HCT116 (cell line): ENCODE measurements at places on chromosomes 12 and 14. TPM values are rescaled to one million over a fixed set of nuclear protein-coding genes. Genes with fewer than 3 reads are reported as not detected.

- no peak for DNase-seq
- H3K4me3 ChIP-seq: no peak overlapping the region
- no peaks in the 10 kb centered on the region for H3K27me3 ChIP-seq
- H3K27ac ChIP-seq: no peak overlapping the region
- peaks cover 59% of the 10 kb centered on the region for H3K36me3 ChIP-seq
Observed at GRCh38 chr12:124979568-124979967, 9.4 kb downstream of the DHX37 start.

DNA sequence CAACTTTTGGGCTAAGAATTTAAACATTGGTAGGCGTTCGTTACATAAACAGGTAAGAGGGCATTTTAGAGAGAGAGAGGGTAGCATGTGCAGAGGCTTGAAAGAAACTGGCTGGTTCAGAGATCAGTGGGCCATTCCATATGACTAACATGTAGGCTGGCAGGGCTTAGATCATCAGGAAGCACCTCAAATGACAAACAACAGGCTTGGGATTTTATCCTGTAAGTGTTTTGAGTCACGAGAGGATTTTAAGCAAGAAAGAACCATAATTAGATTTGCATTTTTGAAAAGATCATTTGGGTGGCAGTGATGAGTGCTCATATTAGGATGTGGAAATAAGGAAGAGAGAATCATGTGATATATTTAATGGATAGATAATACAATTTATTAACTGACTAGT is 8.7 kb upstream of the PLEKHA5 start:
- no peak overlapping the region for H3K27ac ChIP-seq
- H3K36me3 ChIP-seq: no peaks in the 10 kb centered on the region
- no peak overlapping the region for H3K4me3 ChIP-seq

GRCh38 chr14:56799343-56799645 is 11.0 kb downstream of the OTX2 start:
- no peak overlapping the region for H3K27ac ChIP-seq
- H3K27me3 ChIP-seq: peaks cover 52% of the 10 kb centered on the region
- H3K4me1 ChIP-seq: no peaks in the 10 kb centered on the region
- H3K4me3 ChIP-seq: no peak overlapping the region

The TMPRSS12 gene
- not detected for total RNA-seq
